ENCODE measurements at places on chromosomes 16 and 17. TPM values are rescaled to one million over a fixed set of nuclear protein-coding genes. Genes with fewer than 3 reads are reported as not detected.
A peak's percentile ranks its signal among the peaks of the same experiment; 100 is the strongest.

- peaks cover 4% of the 10 kb centered on the region for H3K27me3 ChIP-seq
- peaks cover 3% of the 10 kb centered on the region for H3K4me1 ChIP-seq
- H3K36me3 ChIP-seq: no peaks in the 10 kb centered on the region
- H3K27ac ChIP-seq: no peak overlapping the region
- no peak for DNase-seq
Observed at GRCh38 chr16:84040823-84041820, 1.5 kb downstream of the SLC38A8 start.

- peaks cover 6% of the 10 kb centered on the region for H3K4me1 ChIP-seq
- no peak for DNase-seq
- H3K4me3 ChIP-seq: no peak overlapping the region
- H3K36me3 ChIP-seq: peaks cover 89% of the 10 kb centered on the region
Observed at GRCh38 chr16:74463888-74464287, 42.6 kb upstream of the CLEC18B start.

DNA sequence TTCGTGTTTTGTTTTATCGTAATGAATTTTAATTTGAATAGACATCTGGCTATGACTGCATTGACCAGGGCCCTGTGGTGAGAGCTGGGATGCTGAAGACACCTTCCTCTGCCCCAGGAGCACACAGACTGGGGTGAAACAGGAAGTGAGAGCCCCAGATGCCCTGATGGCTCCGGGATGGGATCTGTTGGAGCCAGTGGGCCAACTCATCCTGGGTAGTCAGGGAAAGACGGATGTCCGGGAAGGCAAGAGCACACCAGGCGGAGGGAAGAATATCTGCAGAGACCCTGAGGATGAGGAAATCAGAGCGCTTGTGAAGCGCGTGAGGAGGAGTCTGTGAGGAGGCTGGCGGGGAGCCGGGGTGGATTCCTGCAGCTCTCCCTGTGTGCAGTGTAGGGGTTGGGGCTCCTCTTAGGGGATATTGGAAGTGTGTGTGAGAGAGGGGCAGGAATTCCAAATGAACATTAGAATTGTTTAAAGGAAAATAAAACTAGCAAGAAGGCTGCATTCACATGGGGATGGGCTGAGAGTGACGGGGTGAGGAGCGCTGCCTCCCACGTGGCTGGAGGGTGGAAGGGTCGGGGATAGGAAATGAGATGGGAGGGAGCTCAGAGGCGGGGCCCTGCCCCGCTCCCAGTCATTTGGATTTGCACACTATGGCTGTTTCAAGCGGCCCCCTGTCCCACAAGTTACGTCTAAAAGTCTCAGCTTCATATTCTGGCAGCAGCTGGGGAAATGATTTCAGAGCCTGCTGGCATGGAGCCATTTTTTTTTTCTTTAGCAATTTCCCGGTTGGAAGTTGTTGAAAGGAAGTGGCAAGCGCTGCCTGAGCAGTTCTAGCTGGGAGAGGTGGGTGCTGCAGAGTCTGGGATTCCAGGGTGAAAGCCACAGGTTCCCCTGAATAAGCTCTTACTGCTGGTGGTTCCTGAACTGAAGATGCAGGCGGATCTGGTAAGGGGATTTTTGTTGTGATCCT is 71.2 kb upstream of the LGALS9 start:
- H3K4me1 ChIP-seq: no peaks in the 10 kb centered on the region
- H3K36me3 ChIP-seq: peaks cover 10% of the 10 kb centered on the region
- H3K4me3 ChIP-seq: no peak overlapping the region
- no peak for DNase-seq

DNA sequence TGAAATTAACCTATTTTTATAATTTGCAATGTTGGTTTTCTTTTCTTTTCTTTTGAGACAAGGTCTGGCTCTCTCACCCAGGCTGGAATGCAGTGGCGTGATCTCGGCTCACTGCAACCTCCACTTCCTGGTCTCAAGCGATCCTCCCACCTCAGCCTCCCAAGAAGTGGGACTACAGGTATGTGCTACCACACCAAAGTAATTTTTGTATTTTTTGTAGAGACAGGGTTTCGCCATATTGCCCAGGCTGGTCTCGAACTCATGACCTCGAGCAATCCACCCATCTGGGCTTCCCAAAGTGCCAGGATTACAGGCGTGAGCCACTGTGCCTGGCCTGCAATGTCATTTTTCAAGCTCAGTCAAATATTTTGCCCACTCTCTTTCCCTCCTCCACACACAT is 36.0 kb downstream of the MYH11 start:
- H3K4me3 ChIP-seq: no peak overlapping the region
- H3K27ac ChIP-seq: no peak overlapping the region
- no peaks in the 10 kb centered on the region for H3K27me3 ChIP-seq
- H3K4me1 ChIP-seq: no peaks in the 10 kb centered on the region
- no peak for DNase-seq

- no peak overlapping the region for H3K4me3 ChIP-seq
- peak; percentile 56 for DNase-seq
- peaks cover 3% of the 10 kb centered on the region for H3K27me3 ChIP-seq
Observed at GRCh38 chr17:73255671-73256181, 6.0 kb downstream of the CPSF4L start.

GRCh38 chr16:84423416-84423837 is 55.1 kb downstream of the ATP2C2 start:
- no peak overlapping the region for H3K4me3 ChIP-seq
- no peaks in the 10 kb centered on the region for H3K4me1 ChIP-seq
- DNase-seq: no peak
- peaks cover 19% of the 10 kb centered on the region for H3K27me3 ChIP-seq

DNA sequence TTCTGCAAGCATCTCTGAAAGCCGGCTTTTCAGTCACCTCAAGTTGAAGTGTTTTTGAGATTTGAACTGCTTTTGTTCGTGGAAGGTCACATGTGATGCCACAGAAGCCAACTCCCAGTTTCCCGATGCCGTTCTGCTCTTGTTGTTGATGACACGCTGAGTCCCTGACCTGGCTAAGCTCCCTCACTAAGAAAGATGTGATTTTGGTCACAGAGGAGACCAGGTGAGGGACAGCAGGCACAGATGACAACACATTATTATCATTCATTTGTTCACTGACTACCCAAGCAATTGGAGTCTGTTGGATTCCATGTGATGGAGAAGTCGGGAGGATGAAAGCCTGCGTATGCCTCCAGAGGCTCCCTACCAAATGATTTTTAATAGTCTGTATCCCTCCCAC is 822.4 kb upstream of the RBFOX1 start:
- H3K36me3 ChIP-seq: no peaks in the 10 kb centered on the region
- no peak overlapping the region for H3K27ac ChIP-seq
- H3K27me3 ChIP-seq: no peaks in the 10 kb centered on the region
- no peak overlapping the region for H3K4me3 ChIP-seq

Gene ORAI3
- 7.6 TPM for total RNA-seq

Gene DOC2A
- not detected for total RNA-seq

Gene KIF19
- total RNA-seq: 0.92 TPM

DNA sequence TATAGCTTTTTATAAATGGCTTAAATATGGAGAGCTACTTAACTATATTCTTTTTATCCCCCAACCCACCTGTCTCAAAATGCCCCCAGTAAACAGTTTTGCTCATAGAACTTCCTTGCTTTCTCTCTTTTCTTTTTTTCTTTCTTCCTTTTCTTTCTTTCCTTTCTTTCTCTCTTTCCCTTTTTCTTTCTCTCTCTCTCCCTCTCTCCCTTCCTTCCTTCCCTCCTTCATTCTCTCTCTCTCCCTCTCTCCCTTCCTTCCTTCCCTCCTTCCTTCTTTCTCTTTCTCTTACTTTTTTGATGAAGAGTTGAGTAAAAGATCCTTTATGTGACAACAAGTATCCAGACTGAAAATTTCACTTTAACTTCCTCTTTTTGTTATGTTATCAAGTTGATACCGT is 48.2 kb downstream of the KCNJ2 start:
- no peaks in the 10 kb centered on the region for H3K36me3 ChIP-seq
- H3K27me3 ChIP-seq: no peaks in the 10 kb centered on the region
- H3K4me3 ChIP-seq: no peak overlapping the region
- DNase-seq: no peak
- H3K27ac ChIP-seq: no peak overlapping the region
- no peaks in the 10 kb centered on the region for H3K4me1 ChIP-seq

DNA sequence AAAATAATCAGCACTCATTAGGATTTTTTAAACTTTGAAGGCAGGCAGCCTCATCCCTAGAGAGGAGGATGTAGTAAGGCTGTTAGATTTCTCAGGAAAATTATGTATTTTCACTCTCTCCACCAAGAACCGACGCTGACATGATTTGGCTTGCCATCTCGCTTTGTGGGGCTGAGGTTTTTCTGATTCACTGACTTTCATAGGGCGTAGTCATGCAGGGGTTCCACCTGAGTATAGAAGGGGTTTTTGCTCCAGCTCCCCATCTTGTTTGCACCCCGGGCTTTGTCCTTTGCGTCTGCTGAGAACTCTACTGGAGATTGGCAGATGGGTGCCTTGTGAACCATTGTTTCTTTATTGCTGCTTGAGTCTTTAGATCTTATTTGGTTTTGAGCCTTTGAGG is 20.2 kb downstream of the TOM1L1 start:
- H3K27ac ChIP-seq: no peak overlapping the region

Gene TP53TG3
- total RNA-seq: not detected

Gene SLC13A2
- total RNA-seq: not detected

DNA sequence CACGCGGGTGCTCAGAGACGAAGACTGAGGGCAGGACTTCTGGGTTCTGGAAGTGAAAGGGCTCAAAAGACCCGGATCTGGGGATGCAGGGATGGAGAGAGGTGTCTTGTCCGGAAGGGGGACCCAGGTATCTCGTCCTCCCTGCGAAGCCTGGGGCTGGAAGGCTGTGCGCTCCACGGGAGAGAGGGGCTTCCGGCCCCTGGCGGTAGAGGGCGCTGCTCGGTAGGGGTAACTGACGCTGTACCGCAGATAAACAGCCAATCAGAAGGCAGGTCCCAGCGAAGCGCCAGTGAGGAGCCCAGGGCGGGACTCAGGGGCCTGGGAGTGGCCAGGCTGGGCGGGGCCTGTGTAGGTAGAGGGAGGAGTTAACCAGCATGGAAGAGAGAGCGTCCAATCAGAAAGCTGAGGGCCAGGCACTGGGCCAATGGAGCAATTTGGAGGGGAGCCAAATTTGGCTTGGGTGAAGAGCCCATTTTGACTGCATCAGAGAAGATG is 804 bp downstream of the TGFB1I1 start:
- H3K36me3 ChIP-seq: peaks cover 3% of the 10 kb centered on the region
- no peak overlapping the region for H3K27ac ChIP-seq
- no peak for DNase-seq
- H3K27me3 ChIP-seq: peaks cover 33% of the 10 kb centered on the region
- no peak overlapping the region for H3K4me3 ChIP-seq
- H3K4me1 ChIP-seq: peaks cover 4% of the 10 kb centered on the region

- no peak overlapping the region for H3K4me3 ChIP-seq
- no peak overlapping the region for H3K27ac ChIP-seq
- DNase-seq: no peak
- peaks cover 5% of the 10 kb centered on the region for H3K4me1 ChIP-seq
Observed at GRCh38 chr16:89923640-89924296, 626 bp downstream of the TUBB3 start.

Gene TEKT5
- total RNA-seq: not detected

DNA sequence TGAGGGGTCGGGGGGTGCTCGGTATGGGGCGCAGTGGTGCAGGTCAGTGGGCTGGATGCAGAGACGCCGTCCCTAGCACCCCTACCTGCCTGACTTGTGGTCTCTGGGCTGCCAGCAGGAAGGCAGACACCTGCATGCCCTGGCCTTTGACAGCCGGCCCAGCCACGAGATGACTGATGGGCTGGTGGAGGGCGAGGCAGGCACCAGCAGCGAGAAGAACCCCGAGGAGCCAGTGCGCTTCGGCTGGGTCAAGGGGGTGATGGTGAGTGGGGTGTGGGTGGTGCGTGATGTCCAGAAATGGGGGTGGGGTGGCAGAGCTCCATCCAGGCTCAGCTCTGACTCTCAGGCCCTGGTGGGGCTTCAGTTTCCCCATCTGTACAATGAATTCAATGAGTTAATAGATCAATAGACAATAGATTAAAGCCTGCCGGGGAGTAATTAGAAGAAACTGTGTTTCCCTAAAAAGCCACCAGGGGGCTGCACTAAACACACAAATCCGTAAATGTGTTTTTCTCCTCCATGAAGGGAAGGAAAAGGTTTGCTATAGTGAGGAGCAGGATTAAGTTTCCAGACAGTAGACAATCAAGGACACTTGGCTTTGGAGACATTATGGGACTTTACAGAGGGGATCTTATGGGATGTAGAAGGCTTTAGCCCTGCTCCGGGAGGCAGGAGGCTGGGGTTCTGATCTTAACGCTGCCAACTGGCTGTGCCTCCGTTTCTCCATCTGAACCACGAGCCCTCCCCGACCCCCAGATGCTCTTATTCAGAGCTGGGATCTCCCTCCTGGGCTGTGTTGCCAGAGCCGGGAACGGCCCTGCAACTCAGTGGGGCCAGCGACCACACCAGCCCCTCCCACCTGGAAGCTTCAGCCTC is 2.2 kb downstream of the SLC12A3 start:
- H3K4me3 ChIP-seq: no peak overlapping the region
- no peaks in the 10 kb centered on the region for H3K36me3 ChIP-seq
- no peaks in the 10 kb centered on the region for H3K27me3 ChIP-seq
- no peak overlapping the region for H3K27ac ChIP-seq

- no peaks in the 10 kb centered on the region for H3K27me3 ChIP-seq
- no peak overlapping the region for H3K27ac ChIP-seq
- DNase-seq: no peak
- peaks cover 6% of the 10 kb centered on the region for H3K36me3 ChIP-seq
- no peaks in the 10 kb centered on the region for H3K4me1 ChIP-seq
Observed at GRCh38 chr16:24834459-24835335, 11.1 kb upstream of the SLC5A11 start.

Gene TOX3
- not detected for total RNA-seq

DNA sequence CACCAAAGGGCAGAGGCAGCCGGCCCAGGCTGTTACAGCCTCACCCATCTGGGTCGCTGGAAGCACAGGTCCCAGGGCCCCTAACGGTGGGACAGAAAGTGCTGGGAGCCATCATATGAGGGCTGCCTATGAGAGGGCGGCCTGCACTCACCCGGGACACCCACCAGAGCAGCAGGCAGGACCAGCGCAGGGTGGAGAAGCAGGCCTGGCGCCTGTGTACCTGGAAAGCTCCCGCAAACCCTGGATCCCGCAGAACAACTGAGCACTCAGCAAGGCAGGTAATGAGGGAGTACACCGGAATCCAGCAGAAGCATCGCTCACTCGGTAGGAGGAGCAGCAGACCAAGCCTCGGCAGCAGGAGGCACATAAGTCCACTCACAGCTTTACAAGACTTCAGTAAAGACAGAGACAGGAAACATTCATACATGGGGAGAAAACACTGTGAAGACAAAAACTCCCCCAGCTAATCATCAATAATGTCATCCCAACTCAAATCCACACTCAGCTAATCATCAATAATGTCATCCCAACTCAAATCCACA is 31.5 kb upstream of the C16orf95 start:
- DNase-seq: no peak
- peaks cover 25% of the 10 kb centered on the region for H3K36me3 ChIP-seq
- peaks cover 28% of the 10 kb centered on the region for H3K4me1 ChIP-seq
- H3K4me3 ChIP-seq: no peak overlapping the region
- H3K27ac ChIP-seq: no peak overlapping the region

DNA sequence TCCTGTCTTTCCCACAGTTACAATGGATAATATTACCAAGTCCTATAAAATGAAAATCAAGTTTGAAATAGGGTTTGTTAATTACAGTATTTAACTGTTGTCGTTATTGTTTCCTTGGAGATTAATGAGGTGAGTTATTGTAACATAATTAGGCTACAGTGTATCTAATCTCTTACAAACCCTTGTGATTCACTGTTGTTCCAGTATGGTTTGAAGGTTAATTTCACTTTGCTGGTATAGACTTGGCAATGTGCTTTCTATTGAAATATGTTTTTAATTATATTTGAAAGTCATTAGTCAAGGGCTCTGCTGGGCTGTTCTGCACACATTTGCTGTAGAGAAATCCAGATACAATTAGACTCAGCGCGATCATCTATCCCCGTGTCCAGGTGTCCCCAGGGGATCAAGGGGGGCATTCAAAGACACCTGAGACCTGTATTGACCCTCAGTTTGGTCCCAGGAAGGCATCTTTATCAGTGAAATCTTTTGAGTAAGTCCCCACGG is 624.6 kb upstream of the EEF2KMT start:
- no peak overlapping the region for H3K4me3 ChIP-seq
- no peaks in the 10 kb centered on the region for H3K36me3 ChIP-seq
- H3K27ac ChIP-seq: no peak overlapping the region
- H3K27me3 ChIP-seq: no peaks in the 10 kb centered on the region

Data from T-cell (primary cell).